T follicular helper cell (primary cell): ENCODE measurements at places on chromosomes 2 and 18.
A peak's percentile ranks its signal among the peaks of the same experiment; 100 is the strongest.

- no peak for DNase-seq
These were observed 1.7 kb downstream of the INPP5D start for GRCh38 chr2:233061591-233062450.

- no peak for DNase-seq
These were observed 8.2 kb downstream of the TMEM37 start for GRCh38 chr2:119439574-119440500.

GRCh38 chr2:97546711-97547110 lies 43.0 kb downstream of the ANKRD36B start:
- no peak for DNase-seq

- DNase-seq: no peak
These were observed 58.9 kb downstream of the EPHA4 start for GRCh38 chr2:221513232-221513631.

DNA sequence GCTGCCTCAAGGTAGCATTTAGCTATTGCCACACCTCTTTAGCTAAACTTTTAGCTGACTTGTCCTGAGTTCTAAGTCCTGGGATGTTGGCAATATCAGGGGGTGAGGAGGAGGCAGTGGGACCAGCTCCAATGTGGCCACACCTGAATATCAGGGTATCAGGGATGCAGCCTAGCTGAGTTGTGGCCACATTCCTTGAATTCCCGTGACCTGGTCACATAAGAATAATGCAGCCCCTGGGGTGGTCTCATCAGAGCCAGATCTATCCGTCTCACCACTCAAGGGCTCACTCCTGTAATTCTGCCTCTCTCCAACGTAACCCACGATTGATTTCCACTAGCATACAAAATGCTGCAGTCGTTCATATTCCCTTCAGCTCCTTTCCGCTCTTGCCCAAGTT lies 11.6 kb upstream of the TAF1B start:
- DNase-seq: no peak

- no peak for DNase-seq
These were observed 150.6 kb downstream of the HRH4 start for GRCh38 chr18:24611075-24611474.

GRCh38 chr18:41576643-41577042 lies 378.4 kb upstream of the PIK3C3 start:
- no peak for DNase-seq

GRCh38 chr2:132680544-132680943 lies 10.5 kb upstream of the LYPD1 start:
- no peak for DNase-seq

GRCh38 chr2:150484006-150484405 lies 3.5 kb downstream of the RND3 start:
- no peak for DNase-seq

GRCh38 chr2:634041-634440 lies 43.2 kb downstream of the TMEM18 start:
- DNase-seq: no peak

DNA sequence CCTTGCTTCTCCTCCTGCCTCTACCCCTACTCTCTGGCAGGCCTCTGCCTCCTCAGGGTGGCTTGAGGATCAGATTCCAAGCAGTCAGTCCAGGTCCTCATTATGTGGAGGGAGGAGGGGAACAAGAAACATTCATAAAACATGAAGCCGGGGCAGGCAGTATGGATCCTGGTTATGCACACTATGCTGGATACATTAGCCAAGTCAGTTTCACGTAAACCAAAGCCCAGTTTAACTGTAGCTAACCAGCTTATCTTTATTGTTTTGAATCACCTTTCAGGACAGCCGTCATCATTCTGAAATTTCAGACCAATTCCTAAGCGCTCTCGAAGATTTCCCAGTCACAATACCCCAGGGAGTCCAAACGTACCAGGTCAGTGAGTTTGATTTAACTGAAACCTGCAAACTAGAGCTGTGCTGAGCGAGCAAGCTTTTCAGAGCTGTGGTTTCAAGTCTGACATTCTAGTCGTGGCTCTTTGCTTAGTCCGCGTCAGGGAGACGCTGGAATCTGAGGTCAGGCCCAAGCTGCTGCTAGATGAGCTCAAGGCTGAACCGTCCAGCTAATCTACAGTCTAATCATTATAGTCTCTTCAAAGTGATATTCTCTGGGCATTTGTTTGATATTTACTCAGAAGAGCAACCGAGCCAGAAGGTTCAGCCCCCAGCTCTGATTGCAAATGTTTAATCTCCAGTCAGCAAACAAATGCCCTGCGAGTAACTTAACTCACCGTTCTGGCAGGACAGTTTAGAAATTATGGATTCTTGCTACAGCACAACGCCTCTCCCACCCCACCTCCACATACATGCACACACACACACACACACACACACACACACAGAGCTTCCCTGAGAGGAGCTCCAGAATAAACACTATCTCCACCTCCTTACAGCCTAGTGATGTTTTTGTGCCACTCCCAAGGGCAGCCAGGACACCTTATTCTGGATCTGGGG lies 63.8 kb upstream of the BZW1 start:
- no peak for DNase-seq

DNA sequence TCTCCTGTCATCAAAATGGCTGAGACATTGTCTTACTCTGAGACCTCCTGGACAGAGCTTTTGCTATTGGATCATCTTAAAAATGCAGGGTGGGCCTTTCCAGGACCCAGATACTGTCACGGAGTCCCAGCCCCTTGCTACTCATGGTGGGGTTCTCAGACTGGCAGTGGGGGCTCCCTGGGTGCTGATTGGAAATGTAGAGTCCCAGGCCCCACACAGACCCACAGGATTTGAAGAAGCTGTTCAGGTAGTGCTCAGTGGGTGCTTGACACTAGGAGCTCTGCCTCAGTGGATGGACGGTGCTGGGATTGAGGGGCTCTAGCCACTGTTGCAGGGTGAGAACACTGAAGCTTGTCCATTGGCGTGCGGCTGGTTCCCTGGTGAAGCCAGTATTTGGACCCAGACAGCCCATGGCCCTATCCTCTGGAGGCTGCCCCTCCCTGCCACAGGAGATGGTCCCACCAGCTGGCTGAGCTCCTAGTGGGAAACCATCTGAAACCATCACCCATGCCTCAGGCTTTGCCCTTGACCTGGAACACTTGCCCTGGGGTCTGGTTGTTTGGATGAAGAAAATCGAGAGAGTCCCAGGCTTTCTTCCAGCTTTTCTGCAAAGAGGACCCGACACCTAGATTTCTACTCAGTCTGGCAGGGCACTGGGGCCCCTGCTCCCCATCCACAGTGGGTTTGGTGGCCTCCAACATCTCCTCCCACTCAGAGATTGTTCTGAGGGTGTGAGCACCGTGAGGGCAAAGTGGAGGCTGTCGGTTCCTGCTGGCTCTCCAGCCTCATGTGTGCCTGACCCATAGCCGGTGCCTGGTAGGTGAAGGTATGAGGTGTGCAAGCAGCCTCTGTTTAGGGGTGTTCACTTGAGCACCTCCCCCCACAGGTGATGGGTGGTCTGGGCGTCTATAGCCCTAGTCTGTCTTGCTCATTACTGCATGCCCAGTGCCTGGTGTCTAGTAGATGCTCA lies 30.1 kb downstream of the MROH2A start:
- DNase-seq: no peak

DNA sequence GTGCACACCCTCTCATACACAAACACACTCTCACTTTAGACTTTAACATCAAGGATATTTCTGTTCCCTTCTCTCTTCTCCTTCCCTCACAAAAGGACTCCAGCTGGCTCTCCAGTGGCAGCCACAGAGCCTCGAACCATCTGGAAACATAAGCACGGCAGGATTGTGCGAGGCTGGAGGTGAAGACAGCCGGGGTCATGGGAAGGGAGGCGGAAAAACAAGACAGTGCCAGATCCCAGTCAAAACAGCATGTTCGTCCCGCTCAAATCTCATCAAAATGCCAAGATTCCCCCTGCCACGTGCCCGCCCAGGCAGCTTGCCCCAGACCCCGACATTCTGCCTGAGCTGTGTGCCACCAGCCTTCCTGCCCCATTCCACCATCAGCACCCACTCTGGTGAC lies 180.3 kb downstream of the ZBTB7C start:
- DNase-seq: no peak

GRCh38 chr2:18380321-18380720 lies 180.1 kb downstream of the RDH14 start:
- no peak for DNase-seq

DNA sequence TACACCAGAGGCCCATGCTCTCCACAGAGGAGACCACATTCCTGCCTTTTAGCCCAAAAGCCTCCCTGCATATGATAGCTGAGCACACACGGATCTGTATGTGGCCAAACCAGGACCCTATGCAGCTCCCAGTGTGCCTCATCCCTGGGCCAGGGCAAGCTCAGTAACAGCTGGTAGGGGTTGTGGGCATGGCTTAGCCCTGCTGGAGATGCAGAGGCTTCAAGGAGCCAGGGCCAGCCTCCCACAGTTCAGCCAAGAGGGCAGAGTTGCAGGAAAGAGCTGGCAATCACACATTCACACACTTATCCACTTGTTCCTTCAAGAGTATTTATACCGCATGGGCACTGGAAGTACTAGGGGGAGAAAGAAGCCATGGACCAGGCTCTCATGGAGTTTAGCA lies 1.6 kb upstream of the LIMS2 start:
- DNase-seq: no peak

- no peak for DNase-seq
These were observed 49.4 kb downstream of the PDE1A start for GRCh38 chr2:182377467-182377866.

DNA sequence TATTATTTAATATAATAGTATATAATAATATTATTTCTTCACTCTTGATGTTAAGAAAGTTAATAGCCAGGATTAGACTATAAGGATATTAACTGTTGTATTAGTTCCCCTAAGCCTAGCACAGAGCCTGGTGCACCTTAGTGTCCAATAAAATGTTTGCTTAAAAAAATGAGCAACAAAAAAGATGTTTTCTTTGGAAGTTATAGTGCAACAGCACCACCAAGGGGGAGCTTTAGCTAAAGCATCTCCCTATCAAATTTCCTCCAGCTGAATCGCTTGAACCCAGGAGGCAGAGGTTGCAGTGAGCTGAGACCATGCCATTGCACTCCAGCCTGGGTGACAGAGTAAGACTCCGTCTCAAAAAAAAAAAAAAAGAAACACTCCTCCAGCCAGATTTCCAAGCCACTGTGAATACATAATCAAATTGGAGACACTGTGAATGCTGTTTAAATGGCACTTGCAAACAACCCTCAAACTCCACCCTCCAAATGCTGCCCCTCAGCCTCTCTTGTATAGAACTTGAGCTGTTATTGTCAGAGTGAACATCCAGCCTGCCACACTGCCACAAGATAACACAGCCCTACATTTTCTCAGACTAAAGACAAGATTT lies 221.9 kb downstream of the DYM start:
- no peak for DNase-seq

GRCh38 chr18:61616111-61616610 lies 276.6 kb downstream of the RNF152 start:
- no peak for DNase-seq

GRCh38 chr2:135948642-135949355 lies 36.6 kb downstream of the DARS1 start:
- peak; percentile 21 for DNase-seq

GRCh38 chr2:212538305-212539071 lies at the start of gene ERBB4:
ERBB4 (minus strand) TSS chr2:212538802; CDS start chr2:212538530, 272 bp downstream.
- DNase-seq: no peak
